Urinary bladder (tissue), 4 donors: ENCODE measurements at places on chromosomes 1 and 21. TPM values are rescaled to one million over a fixed set of nuclear protein-coding genes. Genes with fewer than 3 reads are reported as not detected.

DNA sequence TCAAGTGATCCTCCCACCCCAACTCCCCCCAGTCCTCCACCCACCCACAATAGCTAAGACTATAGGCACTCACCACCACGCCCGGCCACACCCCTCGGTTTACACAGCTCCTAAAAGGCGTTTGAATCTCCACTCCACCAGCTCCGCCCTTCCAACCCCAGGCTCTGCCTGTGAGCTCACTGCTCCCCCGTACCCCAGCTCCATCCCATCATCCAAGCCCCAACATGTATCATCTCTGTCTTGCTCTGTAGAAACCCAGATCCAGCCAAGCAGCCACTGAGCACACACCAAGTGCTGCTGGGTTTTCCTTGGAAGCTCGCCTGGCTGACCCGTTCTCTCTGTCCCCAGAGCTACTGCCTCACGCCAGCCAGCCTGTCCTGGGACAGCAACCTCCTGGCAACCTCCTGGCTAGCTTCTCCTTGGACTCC is 12.0 kb upstream of the S100A2 start:
- DNase-seq, result no peak

DNA sequence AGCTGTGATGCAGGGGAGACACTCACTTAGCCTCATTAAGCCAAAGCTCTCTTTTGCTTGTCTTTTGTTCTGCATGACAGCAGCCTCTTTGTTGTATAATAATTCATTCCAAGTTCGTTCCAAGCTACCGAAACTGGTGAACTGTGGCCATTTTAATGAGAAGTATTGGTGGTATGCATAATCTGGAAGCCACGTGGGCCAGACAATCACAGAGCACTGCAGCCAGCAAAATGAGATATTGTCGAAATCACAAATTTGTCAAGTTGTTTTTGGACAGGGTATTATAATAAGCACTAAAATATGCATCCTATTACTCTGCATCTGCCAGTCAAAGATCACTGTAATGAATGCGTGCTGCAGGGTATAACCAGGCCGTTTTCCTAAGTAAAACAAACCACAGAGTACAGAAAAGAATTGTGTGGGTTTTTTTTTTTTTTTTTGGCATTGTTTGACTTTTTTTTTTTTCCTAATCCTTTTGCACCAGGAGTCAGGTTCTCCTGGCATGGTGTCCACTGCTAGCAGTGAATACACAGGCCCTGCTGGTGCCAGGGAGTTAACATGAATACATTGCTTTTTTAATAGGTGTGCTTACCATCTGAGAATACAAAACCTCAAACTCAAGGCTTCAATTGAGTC is 423.9 kb downstream of the PTBP2 start:
- DNase-seq, result no peak

CPTP gene
- polyA plus RNA-seq, result 17.1 TPM

OVAAL gene
- not detected for polyA plus RNA-seq

SIK1 gene
- polyA plus RNA-seq, result 13.6 TPM

GRCh38 chr1:19710825-19711611 is 46.3 kb downstream of the HTR6 start:
- no peak for DNase-seq

PRAMEF7 gene
- not detected for polyA plus RNA-seq

DNA sequence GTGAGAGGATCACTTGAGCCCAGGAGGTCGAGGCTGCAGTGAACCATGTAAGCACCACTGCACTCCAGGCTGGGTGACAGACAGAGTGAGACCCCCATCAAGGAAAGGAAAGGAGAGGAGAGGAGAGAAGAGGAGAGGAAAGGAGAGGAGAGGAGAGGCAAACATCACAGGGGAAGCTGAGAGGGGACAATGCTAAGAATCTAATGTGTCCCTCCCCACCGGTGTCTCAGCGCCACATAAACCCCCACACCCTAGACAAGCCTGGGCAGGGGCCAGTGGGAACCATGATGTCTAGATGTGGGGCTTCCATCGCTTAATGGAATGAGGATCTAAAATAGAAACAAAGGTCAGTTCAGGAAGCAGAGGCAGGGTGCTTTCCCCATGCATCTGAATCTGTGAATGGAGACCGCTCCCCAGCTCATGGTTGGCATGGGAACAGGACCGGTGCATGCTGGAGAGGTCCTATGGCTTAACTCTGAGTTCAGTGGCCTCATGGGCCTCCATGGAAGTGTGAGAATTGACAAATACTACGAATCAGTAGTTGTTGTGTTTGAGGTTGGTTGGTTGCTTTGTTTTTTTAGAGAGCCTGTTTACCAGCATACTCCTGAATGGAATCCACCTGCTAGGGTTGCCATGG is 16.3 kb upstream of the LAPTM5 start:
- no peak for DNase-seq

DNA sequence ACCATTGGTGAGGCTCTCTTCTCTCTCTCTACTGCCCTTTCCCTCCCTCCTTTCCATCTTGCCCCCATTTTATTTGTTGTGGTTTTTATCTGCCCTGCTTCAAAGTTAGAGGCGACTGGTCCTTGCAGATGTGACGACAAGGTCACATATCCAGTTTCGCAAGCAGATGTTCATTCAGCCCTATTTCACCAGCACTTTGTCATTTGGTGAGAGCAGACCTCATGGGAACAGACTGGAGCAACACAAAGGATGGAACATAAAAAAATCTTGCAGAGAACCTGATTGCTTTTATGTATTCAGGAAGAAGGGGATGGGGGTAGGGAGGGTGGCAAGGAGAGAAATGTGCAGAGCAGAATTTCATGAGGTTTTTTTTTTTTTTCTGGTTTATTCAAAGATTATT is 84.3 kb downstream of the ELAVL4 start:
- DNase-seq, result no peak

IL10 gene
- 2.2 TPM for polyA plus RNA-seq

DNA sequence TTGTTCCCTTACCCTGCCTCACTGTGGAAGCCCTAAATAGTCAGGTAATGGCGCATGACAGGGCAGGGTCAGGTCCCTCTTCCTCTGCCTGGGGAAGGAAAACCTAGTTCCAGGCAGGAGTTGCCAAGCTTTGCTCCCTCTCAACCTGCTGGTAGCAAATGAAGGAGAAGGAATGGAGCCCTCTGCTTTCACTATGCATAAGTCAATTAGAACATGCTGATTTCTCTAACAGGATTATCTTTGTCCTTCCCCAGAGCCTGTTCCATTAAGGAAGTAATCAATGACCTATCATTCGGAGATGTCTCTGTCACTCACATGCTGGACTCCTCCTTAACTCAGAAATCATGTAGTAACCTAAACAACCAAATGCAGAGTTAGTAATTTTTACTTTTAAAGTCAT is 161.8 kb upstream of the NFIA start:
- DNase-seq, result no peak

NCAM2 gene
- polyA plus RNA-seq, result 2.8 TPM

FCMR gene
- 6.1 TPM for polyA plus RNA-seq

- no peak for DNase-seq
These were observed 15.9 kb upstream of the IFI6 start for GRCh38 chr1:27687906-27688305.

PLA2G2F gene
- polyA plus RNA-seq, result 2.6 TPM

PHLDA3 gene
- polyA plus RNA-seq, result 134 TPM
